ENCODE measurements at places on chromosomes 16 and 17. TPM values are rescaled to one million over a fixed set of nuclear protein-coding genes. Genes with fewer than 3 reads are reported as not detected.

The FOXL1 gene
- total RNA-seq = under 0.01 TPM

The OTOP2 gene
- total RNA-seq = not detected

The BTBD17 gene
- total RNA-seq = under 0.01 TPM

The CDRT15 gene
- total RNA-seq = not detected

- DNase-seq = no peak
These were observed 6.3 kb downstream of the TBX2 start for GRCh38 chr17:61405686-61406536.

DNA sequence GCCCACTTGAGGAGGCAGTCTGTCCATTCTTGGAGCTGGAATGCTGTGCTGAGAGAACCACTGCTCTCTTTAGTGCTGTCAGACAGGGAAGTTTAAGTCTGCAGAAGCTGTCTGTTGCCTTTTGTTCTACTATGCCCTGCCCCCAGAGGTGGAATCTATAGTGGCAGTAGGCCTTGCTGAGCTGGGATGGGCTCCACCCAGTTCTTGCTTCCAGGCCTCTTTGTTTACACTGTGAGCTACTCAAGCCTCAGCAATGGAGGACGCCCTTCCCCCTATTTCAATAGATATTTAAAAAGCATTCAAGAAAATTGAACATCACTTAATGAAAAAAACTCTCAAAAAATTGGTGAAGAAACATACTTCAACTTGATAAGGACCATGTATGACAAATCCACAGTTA, 313.5 kb downstream of the PHKB start:
- DNase-seq = no peak

DNA sequence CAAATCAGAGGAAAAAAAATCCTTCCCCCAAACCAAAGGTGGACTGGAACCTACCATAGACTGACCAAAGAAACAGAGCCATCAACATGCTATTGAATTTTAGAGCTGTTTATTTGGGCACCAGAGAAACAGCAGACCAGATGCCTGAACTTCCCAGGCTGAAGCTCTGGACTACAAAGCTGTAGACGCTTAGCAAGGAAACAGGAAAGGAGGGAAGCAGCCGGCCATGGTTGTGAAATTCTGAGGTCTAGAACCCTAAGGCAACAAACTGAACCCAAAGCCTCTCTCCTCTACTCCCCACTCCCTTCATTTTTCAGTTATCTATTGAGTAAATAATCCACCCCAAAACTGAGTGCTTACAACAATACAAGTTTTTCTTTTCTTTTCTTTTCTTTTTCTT, 45.4 kb upstream of the MEIOC start:
- DNase-seq = peak; percentile 84

GRCh38 chr16:7420079-7420478, 87.4 kb downstream of the RBFOX1 start:
- no peak for DNase-seq

DNA sequence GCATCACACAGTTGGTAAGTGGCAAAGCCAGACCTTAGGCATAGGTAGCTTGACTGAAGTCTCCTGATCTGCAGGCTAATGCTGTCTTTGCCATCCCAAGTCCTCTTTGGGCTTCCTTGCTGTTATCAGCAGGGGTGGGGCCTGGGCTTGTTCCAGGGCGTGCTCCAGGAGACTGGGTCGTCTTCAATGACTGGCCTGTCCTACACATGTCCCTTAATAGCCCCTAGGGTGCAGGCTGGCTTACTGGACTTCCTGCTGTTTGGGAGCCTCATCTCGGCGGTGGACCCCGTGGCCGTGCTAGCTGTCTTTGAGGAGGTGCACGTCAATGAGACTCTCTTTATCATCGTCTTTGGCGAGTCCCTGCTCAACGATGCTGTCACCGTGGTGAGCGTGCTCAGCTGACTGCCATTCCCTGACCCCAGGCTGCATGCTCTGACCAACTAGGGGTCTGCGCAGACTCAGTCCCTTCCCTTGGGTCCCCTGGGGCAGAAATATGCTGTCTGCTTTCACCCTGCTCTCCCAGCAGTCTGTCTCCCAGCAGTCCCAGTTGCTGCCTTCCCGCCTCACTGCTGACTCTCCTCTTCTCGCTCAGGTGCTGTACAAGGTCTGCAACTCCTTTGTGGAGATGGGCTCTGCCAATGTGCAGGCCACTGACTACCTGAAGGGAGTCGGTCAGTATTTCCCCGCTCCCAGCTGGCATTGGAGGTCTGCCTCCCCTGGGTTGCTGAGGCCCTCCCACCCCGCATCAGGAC, 6.2 kb downstream of the SLC9A5 start:
- DNase-seq = no peak

GRCh38 chr16:23836404-23837311, 875 bp downstream of the PRKCB start:
- no peak for DNase-seq

GRCh38 chr17:21295036-21295952, 10.8 kb downstream of the MAP2K3 start:
- DNase-seq = no peak

DNA sequence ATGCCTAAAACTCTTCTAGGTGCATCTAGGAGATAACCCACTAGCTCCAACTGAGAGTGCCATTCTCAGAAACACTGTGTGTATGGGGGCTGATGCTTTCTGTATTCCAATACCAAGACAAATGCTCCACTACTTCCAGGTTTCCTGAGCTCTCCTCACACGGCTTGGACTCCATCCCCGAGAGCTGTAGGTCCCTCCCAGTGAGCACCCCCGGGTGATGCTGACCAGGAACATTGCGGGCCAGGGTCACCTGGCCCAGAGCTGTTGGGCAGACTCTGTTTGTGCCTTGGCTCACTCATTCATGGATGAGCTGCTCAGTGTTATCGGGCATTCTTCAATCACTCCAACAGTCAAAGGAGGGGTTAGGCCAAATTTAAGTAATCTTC, 7.0 kb downstream of the CUEDC1 start:
- DNase-seq = no peak

GRCh38 chr16:89700649-89701424, 668 bp downstream of the SPATA2L start:
- DNase-seq = peak; percentile 69

DNA sequence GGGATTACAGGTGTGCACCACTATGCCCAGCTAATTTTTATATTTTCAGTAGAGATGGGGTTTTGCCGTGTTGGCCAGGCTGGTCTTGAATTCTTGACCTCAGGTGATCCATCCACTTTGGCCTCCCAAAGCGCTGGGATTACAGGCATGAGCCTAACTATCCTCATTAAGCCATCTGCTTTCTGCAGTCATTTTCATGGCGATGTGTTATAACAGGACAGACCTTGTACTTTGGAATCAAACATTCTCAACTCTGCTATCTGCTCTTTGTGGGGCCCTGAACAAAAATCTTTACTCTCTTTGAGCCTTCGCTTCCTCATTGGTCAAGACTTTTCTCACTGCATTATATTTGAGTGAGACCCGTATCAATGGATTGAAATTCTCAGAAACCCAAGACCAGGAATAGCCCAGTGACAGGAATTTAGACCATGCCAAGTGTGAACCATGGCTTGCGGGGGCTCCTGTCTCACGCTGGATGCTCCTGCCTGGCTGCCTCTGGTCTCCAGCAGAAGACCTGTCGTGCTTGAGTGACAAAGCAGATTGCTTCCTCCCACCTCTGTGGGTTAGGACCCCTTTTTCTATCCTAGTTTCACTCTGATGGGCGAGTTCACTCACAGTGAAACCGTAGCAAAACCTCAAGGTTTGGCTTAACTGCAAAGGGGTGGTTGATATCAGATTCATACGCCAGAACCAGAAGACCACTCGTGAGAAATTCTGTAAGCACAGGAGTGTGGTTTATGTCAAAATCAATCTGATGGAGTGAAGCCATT, 519.1 kb downstream of the MAF start:
- no peak for DNase-seq

GRCh38 chr16:84550096-84550495, 45.6 kb upstream of the MEAK7 start:
- no peak for DNase-seq

- DNase-seq = no peak
These were observed 98.3 kb upstream of the CIBAR2 start for GRCh38 chr16:85210423-85211169.

GRCh38 chr17:39777534-39778365, 40.0 kb downstream of the GRB7 start:
- no peak for DNase-seq

- no peak for DNase-seq
These were observed 12.4 kb downstream of the MRPL58 start for GRCh38 chr17:75024686-75025397.

DNA sequence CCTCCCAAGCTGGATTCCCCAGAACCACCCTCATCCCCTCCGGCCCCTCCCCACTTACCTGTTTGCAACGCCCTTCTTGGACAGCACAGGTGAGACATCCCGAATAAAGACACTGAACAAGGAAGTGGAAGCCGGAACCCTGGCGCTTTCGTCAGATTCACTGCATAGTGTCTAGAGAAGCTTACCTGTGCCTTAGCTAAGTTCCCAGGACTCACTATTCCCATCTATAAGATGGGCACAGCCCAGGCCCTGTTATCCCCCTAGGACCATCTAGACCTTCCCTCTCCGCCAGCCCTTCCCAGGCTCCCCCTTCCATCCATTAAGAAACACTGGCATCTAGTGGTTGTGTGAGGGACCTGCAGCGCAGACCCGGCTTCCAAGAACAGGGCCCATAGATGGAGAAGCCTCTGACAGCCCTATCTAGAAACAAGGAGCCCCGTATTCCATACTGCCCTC, 26.9 kb upstream of the RPL38 start:
- DNase-seq = peak; percentile 49

- no peak for DNase-seq
These were observed 20.9 kb upstream of the HP start for GRCh38 chr16:72033437-72033836.

DNA sequence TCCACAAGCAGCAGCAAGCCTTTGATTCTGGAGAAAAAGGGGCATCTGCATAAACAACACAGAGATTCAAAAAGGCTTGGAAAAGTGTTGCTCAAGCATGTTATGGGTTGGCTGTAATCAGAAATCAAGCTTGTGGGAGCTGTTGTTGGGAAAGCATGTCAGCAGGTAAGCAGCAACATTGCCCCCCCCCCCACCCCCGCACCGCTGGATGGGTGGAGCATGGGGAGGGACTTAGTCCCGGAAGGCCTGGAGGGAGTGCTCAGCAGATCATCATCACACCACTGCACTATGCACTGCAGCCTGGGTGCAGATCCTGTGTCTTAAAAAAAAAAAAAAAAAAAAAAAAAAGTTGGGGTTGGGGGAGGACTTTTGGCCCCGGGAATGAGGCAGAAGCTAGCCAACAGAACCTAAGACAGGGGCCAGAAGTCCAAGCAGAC, 16.8 kb upstream of the AKAP1 start:
- no peak for DNase-seq

GRCh38 chr17:41773190-41773588, 13.3 kb downstream of the JUP start:
- no peak for DNase-seq

Measured in hematopoietic multipotent progenitor cell (in vitro differentiated cells).